ENCODE measurements at places on chromosomes 5 and 9.

GRCh38 chr5:156481741-156482140 is 154.8 kb downstream of the SGCD start:
- DNase-seq: no peak

GRCh38 chr5:95913663-95914062 is 48.0 kb downstream of the ELL2 start:
- no peak for DNase-seq

GRCh38 chr9:109640580-109641371 is 139.2 kb upstream of the PALM2AKAP2 start:
- DNase-seq: no peak

DNA sequence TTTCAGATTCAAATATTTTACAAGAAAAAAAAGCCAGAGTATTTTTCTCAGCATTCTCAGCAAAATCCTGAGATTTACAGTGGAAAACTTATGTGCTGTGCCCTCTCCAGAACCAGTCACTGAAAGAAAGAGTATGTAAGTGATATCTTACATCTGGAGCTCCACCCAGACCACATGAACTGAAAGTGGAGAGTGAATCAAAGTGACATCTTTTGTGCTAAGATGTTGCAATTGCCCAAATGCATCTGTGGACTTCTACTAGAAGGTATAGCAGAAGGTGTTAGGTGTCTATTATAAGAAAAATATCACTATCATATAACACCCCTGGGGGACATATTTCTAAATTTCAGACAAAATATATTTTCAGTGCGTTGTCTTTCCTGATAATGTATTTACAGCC is 49.0 kb upstream of the RIC1 start:
- DNase-seq: no peak

DNA sequence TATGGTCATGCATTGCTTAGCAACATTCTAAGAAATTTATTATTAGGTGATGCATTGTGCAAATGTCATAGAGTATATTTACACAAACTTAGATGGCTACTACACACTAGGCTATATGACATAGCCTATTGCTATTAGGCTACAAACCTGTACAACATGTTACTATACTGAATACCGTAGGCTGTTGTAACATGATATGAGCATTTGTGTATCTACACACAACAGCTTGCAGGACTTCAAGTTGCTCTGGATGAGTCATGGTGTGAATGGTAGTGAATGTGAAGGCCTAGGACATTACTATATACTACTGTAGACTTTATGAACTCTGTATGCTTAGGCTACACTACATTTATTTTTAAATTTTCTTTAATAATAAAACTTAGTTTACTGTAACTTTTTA is 107.2 kb upstream of the MAMDC2 start:
- DNase-seq: no peak

DNA sequence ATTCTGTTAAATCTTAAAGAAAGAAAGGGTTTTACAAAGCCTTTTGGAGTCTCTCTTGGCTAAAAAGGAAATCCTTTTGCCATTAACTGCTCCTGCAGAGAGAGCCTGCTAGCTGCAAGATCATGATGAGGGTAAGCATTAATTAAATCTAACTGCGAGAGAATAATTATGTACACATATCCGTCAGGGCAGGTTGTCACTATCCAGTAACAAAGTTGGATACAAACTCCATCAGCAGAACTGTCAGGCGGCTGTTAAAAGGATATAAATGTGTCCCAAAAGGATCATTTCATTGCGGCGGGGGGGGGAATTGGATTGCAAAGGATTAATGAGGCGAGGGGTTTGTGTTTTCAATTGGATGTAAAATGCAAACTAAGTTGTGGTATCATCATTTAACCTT is 289.3 kb downstream of the ASTN2 start:
- DNase-seq: no peak

DNA sequence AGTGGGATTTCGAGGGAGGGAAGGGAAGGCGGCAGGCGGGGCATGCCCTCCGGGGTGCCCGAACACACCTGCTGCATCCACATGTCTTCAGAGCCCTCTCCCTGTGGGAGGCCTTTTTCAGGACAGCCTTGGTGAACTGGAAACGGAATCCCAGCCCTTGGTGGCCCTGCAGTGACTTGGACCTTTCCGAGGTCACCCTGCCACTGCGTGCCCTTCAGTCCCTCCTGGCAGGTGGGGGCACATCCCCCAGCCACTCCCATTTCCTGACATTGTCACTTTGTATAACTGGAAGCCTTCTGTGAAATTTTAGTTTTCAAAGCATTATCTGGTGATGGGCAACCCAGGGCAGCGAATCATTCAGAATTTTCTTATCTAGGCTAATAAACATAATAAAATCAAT is 11.0 kb upstream of the AHRR start:
- no peak for DNase-seq

- DNase-seq: no peak
Observed at GRCh38 chr5:17217493-17218352, at the start of gene BASP1. TSS of gene BASP1 (plus strand) at chr5:17217631. CDS start at chr5:17275217, 57,586 bp downstream.
